ENCODE measurements at places on chromosomes 6 and 20.
A peak's percentile ranks its signal among the peaks of the same experiment; 100 is the strongest.

DNA sequence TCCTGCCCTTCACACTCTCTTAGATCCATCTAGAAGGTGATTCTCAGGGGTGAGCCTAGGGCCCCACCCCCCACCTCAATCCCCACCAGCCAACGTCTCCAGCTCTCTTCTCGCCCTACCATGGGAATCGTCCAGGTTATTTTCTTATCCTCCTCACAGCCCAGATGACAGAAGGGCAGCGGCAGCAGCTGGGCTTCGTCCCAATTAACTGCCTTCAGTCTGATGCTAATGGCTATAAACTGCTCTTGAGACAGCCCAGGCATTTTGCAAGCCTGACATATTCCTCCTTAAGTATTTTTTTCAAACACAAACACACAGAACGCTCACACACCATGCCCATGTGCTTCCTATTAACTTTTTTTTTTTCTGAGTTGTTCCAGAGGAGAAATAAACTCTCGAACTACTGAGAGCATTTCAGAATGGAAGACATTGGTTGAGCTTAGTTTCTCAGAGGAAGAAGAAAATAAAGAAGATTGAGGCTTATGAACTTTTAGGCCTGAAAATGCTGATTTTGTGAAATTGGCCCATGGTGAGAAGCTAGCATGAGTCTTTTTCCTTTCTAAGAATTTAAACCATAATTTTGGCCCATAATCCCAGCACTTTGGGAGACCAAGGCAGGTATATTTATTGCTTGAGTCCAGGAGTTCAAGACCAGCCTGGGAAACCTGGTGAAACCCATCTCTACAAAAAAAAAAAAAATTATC is 124.6 kb downstream of the EYA2 start:
- DNase-seq: no peak

- no peak for DNase-seq
These were observed 143.6 kb downstream of the DST start for GRCh38 chr6:56499095-56499494.

DNA sequence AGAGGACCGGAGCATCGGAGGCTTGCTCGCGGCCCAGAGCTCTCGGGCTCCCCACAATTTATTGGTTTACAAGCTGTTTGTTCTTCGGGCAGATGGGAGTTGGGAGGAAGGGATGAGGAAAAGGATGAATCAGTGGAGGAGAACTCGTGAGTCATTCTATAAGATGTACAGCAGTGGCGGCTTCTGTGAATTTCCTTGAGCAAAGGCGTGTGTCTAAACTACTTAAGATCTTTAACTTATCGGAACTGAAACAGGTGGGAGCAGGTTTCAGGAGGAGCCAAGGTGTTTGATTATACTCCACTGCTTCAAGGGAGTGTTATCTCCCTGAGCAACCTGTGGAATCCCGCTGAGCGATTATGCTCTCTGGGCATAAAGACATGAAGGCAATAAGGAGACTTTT is 50.5 kb upstream of the IBTK start:
- no peak for DNase-seq

GRCh38 chr6:74368746-74369145 is 672.7 kb downstream of the CD109 start:
- DNase-seq: no peak

DNA sequence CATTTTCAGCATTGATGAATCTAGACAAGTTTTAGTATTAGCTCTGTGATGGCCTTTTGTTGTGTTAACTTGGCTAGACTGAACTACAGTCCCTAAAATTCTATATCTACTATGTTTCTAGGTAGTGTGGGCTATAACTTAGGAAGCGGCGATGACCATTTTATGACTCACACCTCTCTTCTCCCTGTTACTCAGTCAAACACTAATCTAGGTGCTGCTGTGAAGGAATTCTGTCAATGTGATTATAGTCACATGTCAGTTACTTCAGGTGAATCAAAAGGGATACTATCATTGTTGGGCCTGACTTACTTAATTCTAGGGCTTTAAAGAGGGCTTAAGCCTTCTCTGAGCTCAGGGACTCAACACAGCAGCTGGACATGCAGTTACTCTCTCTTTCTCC is 691.5 kb upstream of the MAP3K7 start:
- DNase-seq: no peak

- DNase-seq: no peak
These were observed 22.7 kb upstream of the GGTLC1 start for GRCh38 chr20:24011282-24011681.

GRCh38 chr20:33348136-33348937 is 53.0 kb downstream of the CDK5RAP1 start:
- no peak for DNase-seq

GRCh38 chr6:52180787-52181558 is 5.2 kb upstream of the IL17A start:
- DNase-seq: no peak

DNA sequence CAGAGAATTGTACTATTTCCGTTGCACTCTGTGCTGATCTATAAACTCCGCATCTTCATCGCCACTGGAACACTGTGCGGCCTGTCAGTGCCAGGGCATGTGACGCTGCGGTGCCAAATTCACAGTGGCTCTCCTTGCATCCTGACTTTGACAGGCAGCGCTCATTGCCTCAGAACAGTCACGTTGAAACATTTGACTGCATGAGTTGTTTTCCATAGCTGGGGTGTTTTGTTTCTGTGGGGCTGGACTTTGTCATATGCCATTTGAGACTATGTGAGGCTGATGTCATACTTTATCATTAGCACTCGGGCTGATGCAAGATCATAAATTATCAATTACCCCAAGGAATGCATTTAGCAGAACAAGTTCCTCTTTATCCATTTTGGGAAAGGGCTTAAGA is 32.7 kb downstream of the CFAP61 start:
- DNase-seq: no peak

GRCh38 chr6:6395581-6396197 is 75.2 kb upstream of the F13A1 start:
- DNase-seq: no peak

GRCh38 chr6:133626096-133626666 is 262.7 kb upstream of the TCF21 start:
- no peak for DNase-seq

- peak; percentile 64 for DNase-seq
These were observed 85.4 kb upstream of the NXT1 start for GRCh38 chr20:23265226-23265625.

DNA sequence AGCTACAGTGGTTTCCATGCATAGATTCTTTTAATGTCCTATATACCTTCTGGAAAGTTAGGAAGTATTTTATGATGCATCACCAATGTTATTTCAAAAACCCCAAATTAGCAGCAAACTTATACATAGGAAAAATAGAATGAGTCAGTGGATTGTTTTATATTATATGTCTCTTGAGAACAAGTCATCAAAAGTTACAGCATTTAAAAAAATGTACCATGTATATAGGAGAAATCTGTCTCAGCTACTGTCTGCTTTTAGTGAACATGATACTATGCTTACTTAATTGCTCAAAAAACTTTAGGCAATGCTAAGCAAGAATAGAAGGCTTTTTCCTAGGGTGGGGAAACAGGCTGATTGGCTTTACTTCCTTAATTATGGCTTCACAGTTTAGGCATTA is 365.3 kb downstream of the SAMD5 start:
- no peak for DNase-seq

DNA sequence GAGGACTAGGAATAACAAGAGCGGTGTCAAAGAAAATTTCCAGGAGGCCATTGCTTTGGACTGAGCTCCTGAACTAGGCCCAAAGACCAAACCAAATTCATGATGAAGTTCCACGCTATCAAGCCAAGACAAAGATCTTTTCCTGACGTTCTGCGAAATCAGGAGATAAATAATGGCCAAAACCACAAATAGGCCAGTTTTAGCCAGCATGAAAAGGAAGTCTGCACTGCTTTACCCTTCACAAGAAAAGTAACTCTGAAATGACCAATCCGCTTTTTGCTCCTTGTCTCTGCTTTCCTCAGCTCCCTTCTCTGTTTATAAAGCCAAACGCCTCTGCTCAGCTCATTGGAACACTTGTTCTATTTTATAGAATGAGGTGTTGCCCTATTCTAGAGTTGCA is 6.7 kb downstream of the NCOA5 start:
- DNase-seq: no peak

DNA sequence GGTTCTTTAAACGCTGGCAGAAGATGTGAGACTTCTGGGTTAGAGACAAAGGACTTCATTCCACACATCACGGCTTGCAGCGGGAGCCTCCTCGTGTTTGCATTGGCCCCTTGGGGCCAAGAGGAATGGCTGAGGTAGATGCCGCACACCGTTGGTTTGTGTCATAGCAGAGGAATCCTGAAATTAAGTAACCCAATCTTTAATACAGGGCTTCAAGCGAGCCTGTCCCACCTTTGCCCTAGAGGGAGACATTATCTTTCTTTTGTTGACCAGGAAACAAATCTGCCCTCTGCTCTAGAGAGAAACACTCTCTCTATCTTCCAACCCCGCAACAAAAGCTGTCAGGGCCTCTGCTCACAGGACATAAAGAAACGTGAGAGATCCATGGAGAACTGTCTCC is 277.5 kb upstream of the ZFP64 start:
- no peak for DNase-seq

DNA sequence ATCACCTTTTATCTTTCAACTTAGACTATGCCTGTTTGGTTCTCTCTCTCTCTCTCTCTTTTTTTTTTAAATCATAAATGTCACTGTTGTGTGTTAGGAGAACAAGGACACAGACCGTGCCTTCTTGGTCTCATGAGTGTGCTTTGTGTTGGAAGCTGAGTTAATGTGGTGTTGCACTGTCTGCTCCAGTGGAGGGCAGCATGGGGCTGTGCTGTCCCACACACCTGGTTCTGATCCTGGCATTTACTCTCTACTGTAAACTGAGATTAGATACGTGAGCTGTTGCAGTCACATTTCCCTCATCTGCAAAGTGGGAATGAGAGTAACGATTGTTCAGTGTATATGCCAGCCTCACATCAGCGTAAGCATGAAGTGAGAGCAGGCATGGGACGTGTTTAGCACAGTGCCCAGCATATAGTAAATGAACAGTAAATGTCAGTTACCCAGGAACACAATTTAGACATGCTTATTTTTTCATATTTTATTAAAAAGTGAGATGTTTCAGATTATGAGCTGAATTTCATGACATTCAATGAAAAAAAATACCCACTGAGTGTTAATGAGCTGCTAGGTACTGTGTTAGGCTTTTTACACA is 161.1 kb downstream of the FARS2 start:
- no peak for DNase-seq

- no peak for DNase-seq
These were observed 978 bp downstream of the AURKA start for GRCh38 chr20:56391037-56391436.

DNA sequence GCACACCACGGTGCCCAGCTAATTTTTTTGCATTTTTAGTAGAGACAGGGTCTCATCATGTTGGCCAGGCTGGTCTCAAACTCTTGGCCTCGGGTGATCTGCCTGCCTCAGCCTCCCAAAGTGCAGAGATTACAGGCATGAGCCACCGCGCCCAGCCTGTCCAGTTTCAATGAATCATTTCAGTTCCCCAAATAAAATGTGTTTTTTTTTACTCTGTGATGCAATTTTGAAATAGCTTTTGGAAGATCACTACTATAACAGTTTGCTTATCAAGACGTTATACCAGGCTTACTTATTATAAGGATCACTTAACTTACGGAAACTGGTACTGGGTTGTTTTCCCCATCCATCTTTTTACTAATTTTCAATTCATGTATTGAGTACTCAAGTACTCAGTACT is 80.0 kb downstream of the SAMD5 start:
- no peak for DNase-seq

DNA sequence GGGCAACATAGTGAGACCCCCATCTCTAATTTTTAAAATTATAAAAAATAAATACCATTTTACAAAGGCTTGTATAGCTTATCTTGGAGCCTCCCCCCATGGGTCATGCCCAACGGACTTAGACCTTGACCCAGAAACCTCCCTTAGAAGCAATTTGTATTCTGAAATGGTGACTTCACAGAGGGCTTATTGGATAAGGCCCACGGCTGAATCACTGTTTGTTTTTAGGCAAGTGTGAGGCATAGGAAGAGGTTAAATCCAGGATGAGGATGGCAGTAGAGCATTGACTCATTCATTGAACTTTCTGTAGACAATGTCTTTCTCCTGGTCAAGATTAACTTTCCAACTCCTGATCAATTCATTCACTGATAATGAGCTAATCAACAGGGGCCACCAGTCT is 6.2 kb upstream of the SNAI1 start:
- DNase-seq: no peak

DNA sequence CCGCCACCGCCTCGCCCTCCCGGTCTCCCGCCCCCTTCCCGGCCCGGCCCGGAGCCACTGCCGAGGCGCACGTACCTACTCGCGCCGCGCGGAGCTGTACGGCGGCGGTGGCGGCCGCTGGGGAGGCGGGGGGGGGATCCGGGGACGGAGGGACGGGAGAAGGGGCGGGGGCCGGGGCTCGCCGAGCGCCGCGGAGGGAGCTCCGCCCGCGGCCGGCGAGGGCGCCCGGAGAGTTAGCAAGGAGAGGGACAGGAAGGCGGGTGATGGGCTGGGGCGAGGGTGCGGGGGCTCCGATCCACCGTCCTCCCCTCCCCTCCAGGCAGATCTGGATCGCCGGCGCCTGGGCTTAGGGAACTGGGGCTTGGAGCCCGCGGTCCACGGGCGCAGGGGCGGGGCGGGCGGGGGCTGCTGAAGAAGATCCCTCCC is 548 bp upstream of the TMEM74B start:
- DNase-seq: no peak

- no peak for DNase-seq
These were observed at the start of gene LIME1 for GRCh38 chr20:63735859-63736718. Gene LIME1 (plus strand): TSS chr20:63736664. CDS start chr20:63737550, 886 bp downstream.

- no peak for DNase-seq
These were observed 11.5 kb upstream of the RPS6KA2 start for GRCh38 chr6:166638573-166638964.

GRCh38 chr20:61659994-61660346 is 405.7 kb downstream of the TAF4 start:
- DNase-seq: no peak

DNA sequence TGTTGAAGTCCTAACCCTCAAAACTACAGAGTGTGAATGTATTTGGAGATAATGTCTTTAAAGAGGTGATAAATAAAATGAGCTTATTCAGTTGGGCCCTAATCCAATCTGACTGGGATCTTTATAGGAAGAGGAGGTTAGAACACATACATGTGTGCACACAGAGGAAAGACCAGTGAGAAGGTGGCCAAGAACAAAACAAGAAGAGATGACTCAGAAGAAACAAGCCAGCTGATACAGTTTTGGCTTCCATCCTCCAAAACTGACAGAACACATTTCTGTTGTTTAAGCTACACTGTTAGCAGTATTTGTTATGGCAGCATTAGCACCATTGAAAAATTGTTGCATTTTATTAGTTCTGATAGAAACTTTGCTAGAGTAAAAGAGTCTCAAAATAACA is 609.3 kb upstream of the IMPG1 start:
- DNase-seq: no peak

GRCh38 chr6:112330071-112330878 is 16.9 kb upstream of the RFPL4B start:
- DNase-seq: no peak
